Sciatic nerve (tissue), 2 donors: ENCODE measurements at places on chromosomes 12 and 14.

- DNase-seq = peak; percentile 45
These were observed 4.0 kb downstream of the KIF26A start for GRCh38 chr14:104142136-104142945.

DNA sequence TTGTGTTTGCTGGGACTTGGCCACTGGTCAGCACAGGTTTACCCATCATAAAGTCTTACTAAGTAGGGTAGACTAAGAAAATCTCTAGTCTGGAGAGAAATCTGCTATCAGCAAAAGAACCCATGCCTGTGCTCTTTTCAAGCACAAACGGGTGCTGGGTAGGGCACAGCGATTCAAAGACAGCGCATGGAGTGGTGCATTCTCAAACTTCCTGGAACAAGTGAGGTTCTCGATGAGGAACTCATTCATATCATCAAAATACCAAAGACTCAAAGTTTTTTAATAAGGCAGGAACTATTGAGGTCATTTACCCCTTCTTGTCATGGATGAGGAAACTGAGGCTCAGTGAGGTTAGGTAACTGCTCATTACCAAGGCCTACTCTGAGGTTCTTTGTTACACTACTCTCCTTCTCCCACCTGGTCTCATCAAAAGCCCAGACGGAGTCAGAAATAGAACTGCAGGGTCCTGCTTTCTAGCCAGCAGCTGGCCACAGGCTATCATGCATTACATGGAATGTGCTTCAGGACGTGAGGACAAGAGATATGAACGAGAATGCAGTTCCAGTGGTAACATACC lies 390.3 kb downstream of the ZFP36L1 start:
- no peak for DNase-seq

GRCh38 chr14:30389877-30390385 lies 169.0 kb upstream of the G2E3 start:
- DNase-seq = no peak

DNA sequence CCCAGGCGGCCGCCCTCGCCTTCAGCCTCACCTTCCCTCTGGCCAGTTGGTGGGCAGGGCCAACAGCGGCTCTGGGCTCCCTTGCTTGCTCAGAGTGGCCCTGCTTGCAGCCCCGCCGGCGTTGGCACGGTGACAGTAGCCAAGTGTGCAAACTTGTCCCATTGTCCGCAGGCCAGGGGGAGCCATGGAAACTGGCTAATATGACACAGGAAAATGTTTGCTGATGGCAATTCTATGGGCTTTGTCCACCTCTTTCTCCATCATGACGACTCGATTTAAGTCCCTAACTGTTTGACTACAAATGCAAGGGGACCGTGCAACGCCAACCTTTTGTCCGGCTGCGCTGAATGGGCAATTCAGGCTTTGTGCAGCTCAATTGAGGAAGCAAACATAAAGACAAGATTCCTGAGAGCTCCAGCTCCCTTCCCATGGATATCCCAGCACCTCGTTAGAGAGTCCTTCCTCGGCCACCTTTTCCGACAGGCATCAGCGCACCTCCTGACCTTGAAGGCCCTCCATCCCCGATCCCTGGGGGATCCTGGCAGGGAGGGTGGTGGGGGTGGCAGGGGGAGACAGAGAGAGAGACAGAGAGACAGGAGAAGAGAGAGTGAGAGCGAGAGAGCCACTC lies 785 bp upstream of the FAM181A start:
- no peak for DNase-seq

- DNase-seq = no peak
These were observed 360.4 kb upstream of the MDGA2 start for GRCh38 chr14:48035836-48036235.

GRCh38 chr14:95619785-95620417 lies 66.3 kb upstream of the TCL1B start:
- no peak for DNase-seq

- DNase-seq = no peak
These were observed 35.5 kb upstream of the UNC79 start for GRCh38 chr14:93395231-93395630.
